ENCODE measurements at places on chromosomes 3 and 15. TPM values are rescaled to one million over a fixed set of nuclear protein-coding genes. Genes with fewer than 3 reads are reported as not detected.

- H3K27me3 ChIP-seq, result no peaks in the 10 kb centered on the region
- peaks cover 14% of the 10 kb centered on the region for H3K4me1 ChIP-seq
- no peak overlapping the region for H3K4me3 ChIP-seq
- DNase-seq, result no peak
These were observed 152.8 kb downstream of the DNAJB8 start for GRCh38 chr3:128313935-128314334.

DNA sequence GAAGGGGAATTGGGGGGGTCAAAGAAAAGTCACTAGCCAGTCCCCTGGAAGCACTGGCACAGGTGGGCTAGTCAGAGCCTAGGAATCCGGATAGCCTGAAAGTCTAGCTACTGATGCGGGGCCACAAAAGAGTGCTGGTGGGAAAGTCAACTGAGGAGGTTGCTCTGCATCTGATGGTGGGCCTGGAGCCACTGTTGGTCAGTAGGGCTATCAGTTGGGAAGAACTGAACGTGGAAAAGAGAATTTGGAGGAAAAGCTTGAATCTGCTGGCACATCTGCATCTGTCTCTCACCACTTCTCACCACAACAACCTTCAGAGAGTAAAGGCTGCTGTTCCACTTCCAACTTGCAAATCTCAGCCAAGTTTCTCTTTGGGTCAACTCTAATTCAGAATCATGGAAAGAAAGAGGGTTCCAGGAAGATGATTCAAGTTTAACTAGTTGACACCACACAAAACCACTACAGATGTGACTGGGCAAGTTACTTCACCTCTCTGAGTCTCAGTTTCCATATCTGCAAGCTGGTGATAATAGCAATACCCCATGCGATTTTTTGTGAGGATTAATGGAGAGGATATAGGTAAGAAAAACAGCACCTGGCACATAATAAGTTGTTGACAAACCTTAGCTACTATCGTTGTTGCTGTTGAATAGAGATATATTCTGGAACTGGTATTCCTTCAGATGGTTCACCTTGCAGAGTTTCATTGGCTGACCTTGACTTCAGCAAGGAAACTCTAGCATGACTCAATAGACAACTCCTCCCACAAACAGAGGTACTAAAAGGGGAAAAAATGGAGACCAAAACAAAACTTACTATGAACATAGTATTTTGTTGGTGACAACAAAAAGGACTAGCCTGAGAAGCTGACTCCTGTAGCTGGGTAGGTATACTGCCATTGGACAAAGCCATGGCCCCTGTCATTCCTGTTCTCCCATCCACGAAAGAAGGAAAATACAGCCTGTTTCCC, 280.2 kb upstream of the STT3B start:
- H3K4me1 ChIP-seq, result no peaks in the 10 kb centered on the region
- no peaks in the 10 kb centered on the region for H3K27me3 ChIP-seq
- no peak overlapping the region for H3K27ac ChIP-seq
- no peaks in the 10 kb centered on the region for H3K36me3 ChIP-seq
- no peak overlapping the region for H3K4me3 ChIP-seq
- no peak for DNase-seq

- no peak for DNase-seq
- no peaks in the 10 kb centered on the region for H3K36me3 ChIP-seq
- H3K27ac ChIP-seq, result no peak overlapping the region
- no peaks in the 10 kb centered on the region for H3K4me1 ChIP-seq
- no peak overlapping the region for H3K4me3 ChIP-seq
These were observed 533.1 kb downstream of the TBL1XR1 start for GRCh38 chr3:176663837-176664831.

- H3K36me3 ChIP-seq, result no peaks in the 10 kb centered on the region
- DNase-seq, result no peak
- no peak overlapping the region for H3K27ac ChIP-seq
- no peaks in the 10 kb centered on the region for H3K4me1 ChIP-seq
These were observed 414.5 kb downstream of the ERC2 start for GRCh38 chr3:56053727-56054126.

GRCh38 chr3:100333970-100334487, 528 bp upstream of the NIT2 start:
- H3K27me3 ChIP-seq, result no peaks in the 10 kb centered on the region
- DNase-seq, result no peak
- H3K4me1 ChIP-seq, result no peaks in the 10 kb centered on the region
- H3K4me3 ChIP-seq, result peak overlapping the region; percentile 65
- H3K36me3 ChIP-seq, result peaks cover under 1% of the 10 kb centered on the region

DNA sequence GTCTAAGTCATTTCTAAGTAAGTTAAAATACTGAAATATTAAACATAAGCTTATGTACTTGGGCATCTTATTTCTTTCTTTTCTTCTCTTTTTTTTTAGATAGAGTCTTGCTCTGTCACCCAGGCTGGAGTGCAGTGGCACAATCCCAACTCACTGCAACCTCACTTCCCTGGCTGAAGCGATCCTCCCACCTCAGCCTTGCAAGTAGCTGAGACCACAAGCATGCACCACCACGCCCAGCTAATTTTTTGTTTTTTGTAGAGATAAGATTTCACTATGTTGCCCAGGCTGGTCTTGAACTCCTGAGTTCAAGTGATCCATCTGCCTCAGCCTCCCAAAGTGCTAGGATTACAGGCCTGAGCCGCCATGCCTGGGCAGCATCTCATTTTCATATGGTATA, 16.0 kb upstream of the ZNF710 start:
- no peak overlapping the region for H3K4me3 ChIP-seq
- H3K27me3 ChIP-seq, result no peaks in the 10 kb centered on the region
- H3K4me1 ChIP-seq, result no peaks in the 10 kb centered on the region
- H3K36me3 ChIP-seq, result no peaks in the 10 kb centered on the region

- no peak overlapping the region for H3K27ac ChIP-seq
- H3K36me3 ChIP-seq, result no peaks in the 10 kb centered on the region
- no peaks in the 10 kb centered on the region for H3K4me1 ChIP-seq
- no peaks in the 10 kb centered on the region for H3K27me3 ChIP-seq
- no peak overlapping the region for H3K4me3 ChIP-seq
These were observed 45.2 kb upstream of the PFN2 start for GRCh38 chr3:150015901-150016300.

Gene PAQR9
- total RNA-seq, result not detected

- no peak for DNase-seq
- H3K27ac ChIP-seq, result peak overlapping the region; percentile 67
- H3K4me3 ChIP-seq, result no peak overlapping the region
- H3K4me1 ChIP-seq, result peaks cover 30% of the 10 kb centered on the region
- no peaks in the 10 kb centered on the region for H3K27me3 ChIP-seq
- H3K36me3 ChIP-seq, result no peaks in the 10 kb centered on the region
These were observed 30.2 kb downstream of the HEG1 start for GRCh38 chr3:125025642-125026041.

GRCh38 chr3:155958676-155959075, 88.2 kb downstream of the GMPS start:
- no peaks in the 10 kb centered on the region for H3K4me1 ChIP-seq
- no peak overlapping the region for H3K4me3 ChIP-seq
- no peak for DNase-seq
- no peak overlapping the region for H3K27ac ChIP-seq
- no peaks in the 10 kb centered on the region for H3K36me3 ChIP-seq

GRCh38 chr15:29299331-29299730, 29.7 kb upstream of the NSMCE3 start:
- H3K4me1 ChIP-seq, result no peaks in the 10 kb centered on the region
- no peaks in the 10 kb centered on the region for H3K27me3 ChIP-seq
- H3K4me3 ChIP-seq, result no peak overlapping the region
- no peaks in the 10 kb centered on the region for H3K36me3 ChIP-seq
- DNase-seq, result no peak

DNA sequence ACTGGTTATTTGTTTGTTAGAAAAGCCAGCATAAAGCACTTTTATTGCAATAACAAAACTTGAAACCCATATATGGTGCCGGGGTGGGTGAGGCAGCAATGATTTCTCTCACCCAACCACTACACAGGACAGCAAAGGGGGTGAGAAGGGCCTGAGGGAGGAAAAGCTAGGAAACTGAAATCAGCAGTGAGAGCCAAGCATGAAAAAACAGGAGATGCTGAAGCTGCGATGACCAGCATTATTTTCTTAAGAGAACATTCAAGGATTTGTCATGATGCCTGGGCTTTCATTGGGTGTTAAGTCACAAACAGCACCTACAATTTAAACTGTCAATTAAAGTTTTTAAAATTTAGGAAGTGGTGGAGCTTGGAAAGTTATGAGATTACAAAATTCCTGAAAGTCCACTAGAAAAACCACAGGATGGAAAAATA, 11.9 kb upstream of the TM4SF4 start:
- no peaks in the 10 kb centered on the region for H3K36me3 ChIP-seq
- no peaks in the 10 kb centered on the region for H3K27me3 ChIP-seq
- H3K4me1 ChIP-seq, result no peaks in the 10 kb centered on the region
- no peak overlapping the region for H3K4me3 ChIP-seq

- DNase-seq, result no peak
- H3K27me3 ChIP-seq, result no peaks in the 10 kb centered on the region
- no peak overlapping the region for H3K27ac ChIP-seq
- peaks cover 4% of the 10 kb centered on the region for H3K4me1 ChIP-seq
- H3K36me3 ChIP-seq, result no peaks in the 10 kb centered on the region
These were observed 12.8 kb upstream of the SHC4 start for GRCh38 chr15:48976444-48977088.

- H3K27me3 ChIP-seq, result no peaks in the 10 kb centered on the region
- no peak overlapping the region for H3K27ac ChIP-seq
- H3K36me3 ChIP-seq, result no peaks in the 10 kb centered on the region
- H3K4me3 ChIP-seq, result no peak overlapping the region
- H3K4me1 ChIP-seq, result peaks cover 23% of the 10 kb centered on the region
These were observed 28.5 kb downstream of the ARHGEF3 start for GRCh38 chr3:56772952-56773938.

DNA sequence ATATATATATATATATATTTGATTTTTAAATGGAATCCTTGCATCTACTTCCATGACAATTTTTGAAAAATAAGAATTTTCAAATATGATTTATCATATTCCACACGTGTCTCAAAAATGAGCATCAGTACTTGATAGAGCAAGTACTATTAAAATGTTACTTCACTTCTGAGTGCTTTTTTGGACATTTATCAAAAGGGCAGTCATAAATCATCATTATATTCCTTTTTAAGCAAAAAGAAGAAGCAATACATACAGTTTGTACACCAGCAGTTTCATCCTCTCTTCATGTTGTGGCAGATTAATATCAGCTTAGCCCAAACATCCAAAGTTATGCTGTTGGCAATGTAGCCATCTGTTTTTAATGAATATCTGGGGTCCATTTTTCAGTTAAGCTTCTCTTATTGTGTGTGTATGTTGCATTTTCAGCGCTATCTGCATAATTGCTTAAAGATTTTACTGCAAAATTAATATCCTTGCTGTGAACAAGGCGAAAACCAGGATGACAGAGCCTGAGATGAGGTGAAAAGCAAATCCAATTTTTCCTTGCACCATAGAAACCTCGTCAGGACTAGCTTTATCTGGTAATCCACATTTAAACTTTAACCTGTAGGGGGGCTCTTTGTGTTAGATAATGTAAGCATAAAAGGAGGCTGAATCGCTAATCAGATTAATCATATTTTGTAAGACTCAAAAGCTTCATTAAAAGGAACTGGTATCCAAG, 604.9 kb upstream of the AGTR1 start:
- H3K36me3 ChIP-seq, result no peaks in the 10 kb centered on the region
- H3K27me3 ChIP-seq, result no peaks in the 10 kb centered on the region
- H3K4me3 ChIP-seq, result no peak overlapping the region
- no peak overlapping the region for H3K27ac ChIP-seq

Gene GOLGA6L26
- not detected for total RNA-seq

Gene KCNH8
- not detected for total RNA-seq

DNA sequence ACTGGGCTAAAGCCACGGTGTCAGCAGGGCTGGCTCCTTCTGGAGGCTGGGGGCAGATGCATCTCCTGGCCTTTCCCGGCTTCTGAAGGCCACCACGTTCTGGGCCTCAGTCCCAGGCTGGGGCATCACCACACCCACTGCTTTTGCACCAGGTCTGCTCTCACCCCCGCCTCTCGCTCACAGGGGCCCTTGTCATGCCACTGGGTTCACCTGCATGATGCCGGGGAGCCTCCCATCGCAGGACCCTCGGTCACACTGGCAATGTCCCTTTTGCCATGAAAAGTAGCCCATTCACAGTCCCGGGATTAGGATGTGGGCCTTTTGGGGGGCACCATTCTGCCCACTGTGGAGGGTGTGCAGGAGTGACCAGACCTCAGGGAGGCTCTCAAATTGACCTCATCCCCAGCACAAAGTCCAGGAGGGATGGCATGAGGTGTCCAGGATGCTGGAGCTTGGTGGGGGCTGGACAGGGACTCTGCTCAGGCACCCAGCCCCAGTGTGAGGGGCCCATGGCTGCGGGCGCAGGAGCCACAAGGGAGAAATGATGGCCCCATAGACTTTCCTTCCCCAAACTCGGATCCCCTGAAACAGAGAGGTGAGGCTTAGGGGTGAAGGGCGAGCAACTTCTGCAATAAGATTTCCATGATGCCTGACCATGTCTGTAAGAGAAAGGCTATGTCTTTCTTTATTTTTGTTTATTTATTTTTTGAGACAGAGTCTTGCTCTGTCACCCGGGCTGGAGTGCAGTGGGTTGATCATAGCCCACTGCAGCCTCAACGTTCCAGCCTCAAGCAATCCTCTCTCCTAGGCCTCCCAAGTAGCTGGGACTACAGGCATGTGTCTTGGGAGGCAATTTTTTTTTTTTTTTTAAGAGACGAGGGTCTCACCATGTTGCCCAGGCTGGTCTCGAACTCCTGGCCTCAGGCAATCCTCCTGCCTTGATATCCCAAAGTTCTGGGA, 189.1 kb downstream of the GOLGA6L6 start:
- no peak overlapping the region for H3K27ac ChIP-seq
- no peaks in the 10 kb centered on the region for H3K36me3 ChIP-seq
- no peak for DNase-seq
- no peaks in the 10 kb centered on the region for H3K27me3 ChIP-seq

GRCh38 chr3:99866261-99866761, 48.6 kb downstream of the CMSS1 start:
- peaks cover 6% of the 10 kb centered on the region for H3K36me3 ChIP-seq
- H3K4me1 ChIP-seq, result peaks cover 54% of the 10 kb centered on the region
- H3K27me3 ChIP-seq, result no peaks in the 10 kb centered on the region
- peak overlapping the region; percentile 93 for H3K27ac ChIP-seq
- no peak overlapping the region for H3K4me3 ChIP-seq

DNA sequence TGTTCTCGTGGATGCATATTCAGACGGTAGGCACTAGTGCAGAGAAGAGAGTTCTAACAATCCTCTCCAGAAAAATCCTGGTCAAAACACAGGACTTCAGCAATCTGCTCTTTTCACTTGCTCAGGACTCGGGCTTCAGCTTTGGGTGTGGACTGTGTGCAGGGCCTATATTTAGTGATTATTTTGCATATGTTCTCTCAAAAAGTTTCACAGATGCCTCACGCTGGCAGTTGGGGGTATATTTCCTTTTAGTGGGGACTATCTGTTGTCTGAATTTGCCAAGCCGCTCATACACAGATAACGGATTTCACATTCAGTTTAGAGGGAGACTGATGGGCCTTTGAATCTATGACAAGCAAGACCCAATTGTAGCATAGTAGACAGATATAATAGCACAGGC, 54.4 kb upstream of the LRRN1 start:
- H3K27me3 ChIP-seq, result no peaks in the 10 kb centered on the region
- no peaks in the 10 kb centered on the region for H3K36me3 ChIP-seq
- no peak overlapping the region for H3K27ac ChIP-seq
- no peak for DNase-seq
- no peak overlapping the region for H3K4me3 ChIP-seq

- no peaks in the 10 kb centered on the region for H3K36me3 ChIP-seq
- H3K27me3 ChIP-seq, result no peaks in the 10 kb centered on the region
- no peaks in the 10 kb centered on the region for H3K4me1 ChIP-seq
These were observed 39.2 kb upstream of the GOLIM4 start for GRCh38 chr3:168134931-168135330.

GRCh38 chr3:109125902-109126301, 8.0 kb upstream of the MORC1 start:
- no peaks in the 10 kb centered on the region for H3K36me3 ChIP-seq
- H3K27me3 ChIP-seq, result no peaks in the 10 kb centered on the region
- no peak for DNase-seq
- H3K4me3 ChIP-seq, result no peak overlapping the region

- H3K4me1 ChIP-seq, result peaks cover 82% of the 10 kb centered on the region
- H3K36me3 ChIP-seq, result no peaks in the 10 kb centered on the region
- no peak for DNase-seq
- H3K27me3 ChIP-seq, result no peaks in the 10 kb centered on the region
These were observed 9.2 kb downstream of the SLC25A36 start for GRCh38 chr3:140950863-140951262.

Data from gastrocnemius medialis (tissue), 4 donors.